AG08395 (cell line): ENCODE measurements at places on chromosomes 7 and 10.

- DNase-seq = no peak
Observed at GRCh38 chr7:23963461-23964165, 253.6 kb downstream of the STK31 start.

DNA sequence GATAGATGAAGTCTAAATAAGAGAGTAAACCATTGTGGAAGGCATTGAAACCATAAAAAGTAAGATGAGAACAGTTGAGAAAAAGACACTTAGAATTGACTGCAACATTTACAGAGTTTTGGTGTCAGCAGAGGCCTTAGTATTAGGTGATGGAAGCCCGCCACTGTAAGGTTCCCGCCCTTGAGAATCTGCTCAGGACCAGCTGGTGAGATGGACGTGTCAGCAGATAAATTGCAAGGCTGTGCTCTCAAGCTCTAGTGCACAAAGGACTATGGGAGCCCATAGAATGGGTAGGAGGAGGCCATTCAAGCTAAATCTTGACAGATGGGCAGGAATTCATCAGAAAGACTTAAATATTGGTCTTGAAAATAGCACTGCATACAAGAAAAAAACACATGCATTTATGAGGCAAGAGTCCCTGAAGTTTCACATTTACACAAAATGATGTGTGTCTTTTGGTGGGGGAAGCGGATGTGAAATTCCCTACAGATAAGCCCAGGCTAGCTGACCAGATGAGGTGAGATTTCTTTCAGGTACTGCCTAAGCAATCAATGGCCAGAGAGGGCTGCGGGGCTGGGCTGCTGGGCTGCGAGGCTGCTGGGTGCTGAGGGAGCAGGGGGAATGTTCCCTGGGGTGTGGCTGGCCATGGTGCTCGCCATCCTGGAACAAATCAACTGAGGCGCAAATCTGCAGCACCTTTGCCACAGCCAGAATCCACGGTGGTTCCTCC, 42.5 kb downstream of the SYPL1 start:
- DNase-seq = no peak

DNA sequence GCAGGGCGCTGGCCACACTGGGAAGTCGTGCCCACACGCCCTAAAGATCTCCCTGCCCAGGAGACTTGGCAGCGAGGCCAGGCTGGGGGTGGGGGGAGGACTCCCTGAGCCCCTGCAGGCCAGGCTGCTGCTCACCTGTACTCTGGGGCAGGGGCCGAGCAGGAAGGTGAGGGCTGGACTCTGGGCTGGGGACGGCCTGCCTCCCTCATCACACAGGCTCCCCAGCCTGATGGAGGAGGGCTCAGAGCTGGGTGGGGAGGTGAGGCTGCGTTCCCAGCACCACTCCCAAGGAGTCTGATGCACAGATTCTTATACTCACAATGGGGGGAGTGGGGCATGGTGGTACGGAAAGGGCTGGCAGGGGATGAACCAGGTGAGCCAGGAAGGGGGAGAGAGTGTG, 71.2 kb downstream of the ELFN1 start:
- no peak for DNase-seq

GRCh38 chr10:5952731-5953385, 24.5 kb downstream of the IL15RA start:
- DNase-seq = no peak

GRCh38 chr7:135714534-135715009, 13.4 kb downstream of the SLC13A4 start:
- DNase-seq = peak; percentile 70
